ENCODE measurements at places on chromosomes 16 and 17. TPM values are rescaled to one million over a fixed set of nuclear protein-coding genes. Genes with fewer than 3 reads are reported as not detected.
A peak's percentile ranks its signal among the peaks of the same experiment; 100 is the strongest.

- peaks cover 2% of the 10 kb centered on the region for H3K27me3 ChIP-seq
- H3K27ac ChIP-seq = no peak overlapping the region
- H3K4me1 ChIP-seq = no peaks in the 10 kb centered on the region
- H3K4me3 ChIP-seq = no peak overlapping the region
- no peak for DNase-seq
- no peaks in the 10 kb centered on the region for H3K36me3 ChIP-seq
Measured at GRCh38 chr17:16943032-16943352, 28.9 kb downstream of the TNFRSF13B start.

The HBA2 gene
- 3,649 TPM for total RNA-seq

DNA sequence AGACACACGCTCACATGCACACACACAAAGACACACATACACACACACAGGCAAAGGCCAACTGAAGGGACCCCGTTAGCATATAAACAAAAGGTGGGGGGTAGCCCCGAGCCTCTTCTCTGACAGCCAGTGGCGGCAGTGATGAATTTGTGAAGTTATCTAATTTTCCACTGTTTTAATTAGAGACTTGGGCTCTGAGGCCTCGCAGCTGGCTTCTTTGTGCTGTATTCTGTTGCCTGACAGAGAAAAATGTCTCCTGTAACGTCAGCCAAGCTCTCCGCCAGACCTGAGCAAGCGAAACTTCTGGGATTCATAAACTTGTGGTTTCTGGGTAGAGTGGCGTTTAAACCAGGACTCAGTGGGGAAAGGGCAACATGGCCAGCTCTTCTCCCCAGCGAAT lies 113.9 kb upstream of the FOXF1 start:
- H3K4me1 ChIP-seq = peaks cover 14% of the 10 kb centered on the region
- H3K4me3 ChIP-seq = no peak overlapping the region
- DNase-seq = peak; percentile 17
- no peaks in the 10 kb centered on the region for H3K27me3 ChIP-seq
- no peak overlapping the region for H3K27ac ChIP-seq

GRCh38 chr17:82937411-82938371 lies 97.9 kb upstream of the ZNF750 start:
- no peak for DNase-seq
- H3K27me3 ChIP-seq = no peaks in the 10 kb centered on the region
- peaks cover 37% of the 10 kb centered on the region for H3K4me1 ChIP-seq
- peaks cover 95% of the 10 kb centered on the region for H3K36me3 ChIP-seq
- no peak overlapping the region for H3K27ac ChIP-seq

DNA sequence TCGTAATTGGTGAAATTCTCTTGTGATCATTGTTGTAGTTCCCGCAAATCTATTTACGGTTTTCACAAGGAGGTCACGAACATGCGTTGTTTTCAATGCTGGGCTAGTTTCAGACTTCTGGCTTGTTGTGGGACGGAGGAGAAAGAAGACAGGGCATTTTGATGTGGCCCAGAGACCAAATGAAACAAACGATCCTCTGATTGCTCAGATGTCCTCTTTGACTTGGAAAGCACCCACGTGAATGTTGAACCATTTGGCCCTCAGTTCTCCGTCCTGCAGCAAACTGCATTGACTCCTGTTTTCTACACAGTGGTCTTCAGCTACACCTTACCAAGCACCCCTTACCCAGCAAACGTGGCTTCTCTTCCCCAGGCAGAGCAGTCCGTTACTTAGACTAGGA lies 391.0 kb downstream of the WWOX start:
- H3K4me3 ChIP-seq = no peak overlapping the region
- peaks cover 5% of the 10 kb centered on the region for H3K4me1 ChIP-seq
- H3K27ac ChIP-seq = no peak overlapping the region
- no peak for DNase-seq
- H3K27me3 ChIP-seq = no peaks in the 10 kb centered on the region
- no peaks in the 10 kb centered on the region for H3K36me3 ChIP-seq
